KBM-7 (cell line): ENCODE measurements at places on chromosomes 1 and 21.
A peak's percentile ranks its signal among the peaks of the same experiment; 100 is the strongest.

DNA sequence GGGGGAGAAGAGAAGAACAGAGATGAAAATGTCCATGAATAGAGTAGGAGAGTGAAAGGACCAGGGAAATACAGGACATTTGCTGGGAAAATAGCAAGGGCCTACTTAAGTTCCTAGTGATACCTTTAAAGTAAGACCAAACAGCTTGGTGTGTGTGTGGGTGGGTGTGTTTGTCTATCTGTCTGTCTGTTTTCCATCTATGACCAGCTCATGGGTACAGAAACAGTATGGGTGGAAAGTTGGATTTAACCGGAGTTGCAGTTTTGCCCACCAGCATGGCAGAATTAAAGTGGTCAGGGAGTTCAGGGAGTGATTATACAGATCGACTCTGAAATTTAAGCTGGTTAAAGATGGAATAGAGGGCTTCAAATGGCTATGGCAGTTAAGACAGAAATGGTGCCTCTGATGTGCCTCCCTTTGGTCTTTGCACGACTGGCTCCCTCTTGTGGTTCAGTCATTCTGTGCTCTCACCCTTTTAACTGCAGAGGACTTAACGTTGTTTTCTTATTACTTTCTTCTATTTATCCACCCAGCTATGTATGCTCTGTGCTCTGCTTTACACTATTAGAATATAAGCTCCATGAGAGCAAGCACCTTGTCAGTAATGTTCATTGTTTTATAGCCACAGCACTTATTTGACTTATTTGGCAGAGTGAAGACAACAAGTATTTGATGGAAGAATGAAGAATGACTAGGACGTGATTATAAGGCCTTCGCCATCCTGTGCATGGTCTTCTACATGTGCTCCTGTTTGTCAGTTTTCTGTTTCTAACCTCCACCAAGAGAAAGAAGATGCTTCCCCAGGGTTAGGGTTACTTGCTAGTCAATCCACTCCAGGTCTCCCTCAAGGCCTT lies 72.7 kb upstream of the AK4 start:
- DNase-seq: peak; percentile 80

DNA sequence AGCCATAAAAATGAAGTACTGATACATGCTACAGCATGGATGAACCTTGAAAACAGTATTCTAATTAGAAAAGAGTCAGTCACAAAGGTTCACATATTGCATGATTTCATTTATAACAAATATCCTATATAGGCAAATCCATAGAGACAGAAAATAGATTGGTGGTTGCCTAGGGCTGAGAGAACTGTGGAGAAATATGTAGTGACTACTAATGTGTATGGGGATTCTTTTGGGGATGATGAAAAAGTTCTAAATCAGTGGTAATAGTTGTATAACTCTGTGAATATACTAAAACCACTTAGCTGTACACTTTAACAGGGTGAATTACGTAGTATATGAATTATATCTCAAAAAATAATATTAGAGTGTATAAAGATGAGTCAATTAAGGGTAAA lies 45.8 kb downstream of the RNF115 start:
- no peak for DNase-seq

GRCh38 chr21:16437586-16437985 lies 707.8 kb downstream of the USP25 start:
- DNase-seq: no peak

DNA sequence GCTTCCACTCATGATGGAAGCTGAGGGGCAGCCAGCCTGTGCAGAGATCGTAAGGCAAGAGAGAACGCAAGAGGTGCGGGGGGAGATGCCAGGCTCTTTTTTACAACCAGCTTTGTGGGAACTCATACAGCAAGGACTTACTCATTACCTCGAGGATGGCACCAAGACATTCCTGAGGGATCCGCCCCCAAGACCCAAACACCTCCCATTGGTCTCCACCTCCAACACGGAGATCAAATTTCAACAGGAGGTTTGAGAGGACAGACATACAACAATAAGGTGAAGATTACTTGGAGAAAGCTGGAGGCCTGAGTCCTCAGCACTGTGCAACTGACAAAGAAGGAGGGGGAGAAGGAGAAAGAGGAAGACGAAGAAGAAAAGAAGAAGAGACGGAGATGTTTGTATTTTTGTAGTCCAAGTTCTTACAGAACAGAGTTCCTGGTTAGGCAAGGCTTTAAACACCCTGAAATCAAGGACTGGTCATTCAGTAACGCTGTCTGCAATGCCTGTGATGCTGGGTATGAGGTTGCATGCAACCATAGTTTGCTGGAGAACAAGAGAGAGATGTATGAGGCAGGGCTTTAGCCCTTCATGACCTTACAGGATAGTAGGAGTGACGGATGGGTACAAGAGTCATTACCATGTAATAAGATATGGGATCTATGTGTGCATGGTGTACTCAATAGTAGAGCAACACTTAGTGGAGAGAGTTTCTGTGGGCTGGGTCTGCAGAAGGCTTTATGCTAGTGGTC lies 19.7 kb upstream of the GALNT2 start:
- DNase-seq: no peak

DNA sequence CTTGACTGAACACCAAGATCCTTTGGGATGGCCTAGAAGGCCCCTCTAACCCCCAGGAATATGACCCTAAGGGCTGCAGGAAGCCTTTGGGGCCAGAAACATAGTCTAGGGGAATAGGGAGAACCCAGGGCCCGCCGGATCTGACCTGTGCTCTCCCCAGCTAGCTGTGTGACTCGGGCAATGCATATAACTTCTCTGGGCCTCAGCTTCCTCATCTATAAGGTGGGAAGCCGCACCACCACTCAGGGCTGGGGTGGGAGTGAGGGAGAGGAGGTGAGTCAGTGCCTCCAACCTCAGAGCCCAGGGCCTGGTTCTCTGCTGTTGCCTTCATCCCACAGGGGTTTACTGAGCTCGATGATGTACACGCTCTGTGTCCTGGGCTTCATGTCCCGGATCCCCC lies 434.4 kb downstream of the PTPRU start:
- DNase-seq: no peak

DNA sequence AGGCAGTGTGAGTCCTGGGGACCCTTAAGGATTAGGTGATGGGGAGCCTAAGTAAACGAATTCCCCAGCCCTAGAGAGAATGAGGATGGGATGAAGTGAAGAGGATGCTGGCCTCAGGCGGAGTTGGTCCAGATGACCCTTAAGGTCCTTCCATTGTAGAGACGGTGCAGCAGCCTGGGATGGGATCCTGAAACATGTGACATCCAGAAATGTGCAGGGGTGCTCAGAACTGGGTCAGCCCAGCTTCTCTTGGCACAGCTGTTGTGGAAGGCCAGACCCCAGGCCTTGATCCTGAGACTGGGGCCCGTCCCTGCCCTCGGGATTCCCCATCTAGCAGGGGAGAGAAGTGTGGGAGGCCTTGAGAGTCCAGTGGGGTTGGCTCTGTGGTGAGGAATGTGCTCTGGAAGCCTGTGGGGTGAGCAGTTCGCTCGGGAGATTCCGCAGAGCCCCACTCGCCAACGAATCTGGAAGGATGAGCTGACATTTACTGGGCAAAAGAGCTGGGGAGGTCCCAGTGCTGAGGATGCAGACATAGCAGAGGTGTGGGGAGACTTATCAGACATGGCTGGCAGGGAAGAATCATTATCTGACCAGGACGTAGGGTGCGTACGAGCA lies 28.1 kb downstream of the A3GALT2 start:
- DNase-seq: no peak

DNA sequence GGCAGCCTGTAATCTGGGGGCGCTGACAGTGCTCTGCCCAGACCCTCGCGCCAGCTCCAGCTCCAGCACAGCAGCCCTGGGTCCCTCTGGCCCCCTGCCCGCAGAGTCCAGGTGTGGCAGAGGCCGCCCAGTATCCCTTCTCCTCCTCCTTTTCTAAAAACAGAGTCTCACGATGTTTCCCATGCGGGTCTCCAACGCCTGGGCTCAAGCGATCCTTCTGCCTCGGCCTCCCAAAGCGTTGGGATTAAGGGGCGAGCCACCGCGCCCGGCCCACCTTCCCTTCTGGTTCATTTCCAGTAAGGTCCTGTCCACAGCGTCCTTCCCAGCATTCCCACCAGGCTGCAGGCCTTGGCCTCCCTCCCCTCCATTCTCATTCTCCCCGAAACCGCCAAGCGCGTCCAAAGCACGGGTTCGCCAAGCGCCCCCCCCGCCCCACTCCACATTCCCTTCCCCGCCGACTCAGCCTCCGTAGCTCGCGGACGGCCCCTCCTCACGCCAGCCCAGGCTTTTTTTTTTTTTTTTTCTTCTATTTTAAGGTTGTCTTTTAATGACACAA lies 2.0 kb upstream of the PCBP3 start:
- no peak for DNase-seq

DNA sequence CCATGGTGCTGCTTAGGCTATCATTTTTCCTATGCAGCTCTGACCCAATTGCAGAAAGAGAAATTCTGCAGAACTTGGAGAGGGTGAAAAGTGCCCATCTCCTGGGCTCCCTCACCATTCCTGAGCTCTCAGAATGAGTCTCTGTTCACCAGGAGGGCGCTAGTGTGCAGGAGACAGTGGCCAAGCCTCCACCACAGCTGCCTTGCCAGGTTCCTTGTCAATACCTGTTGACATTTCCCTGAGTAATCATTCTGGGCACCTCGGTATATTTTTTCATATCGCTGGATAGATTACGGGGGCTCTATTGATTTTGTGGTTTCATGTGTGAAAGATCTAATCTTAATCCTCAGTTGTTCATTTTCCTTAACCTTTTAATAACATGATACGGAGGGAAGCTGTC lies 13.0 kb upstream of the C8B start:
- DNase-seq: no peak

DNA sequence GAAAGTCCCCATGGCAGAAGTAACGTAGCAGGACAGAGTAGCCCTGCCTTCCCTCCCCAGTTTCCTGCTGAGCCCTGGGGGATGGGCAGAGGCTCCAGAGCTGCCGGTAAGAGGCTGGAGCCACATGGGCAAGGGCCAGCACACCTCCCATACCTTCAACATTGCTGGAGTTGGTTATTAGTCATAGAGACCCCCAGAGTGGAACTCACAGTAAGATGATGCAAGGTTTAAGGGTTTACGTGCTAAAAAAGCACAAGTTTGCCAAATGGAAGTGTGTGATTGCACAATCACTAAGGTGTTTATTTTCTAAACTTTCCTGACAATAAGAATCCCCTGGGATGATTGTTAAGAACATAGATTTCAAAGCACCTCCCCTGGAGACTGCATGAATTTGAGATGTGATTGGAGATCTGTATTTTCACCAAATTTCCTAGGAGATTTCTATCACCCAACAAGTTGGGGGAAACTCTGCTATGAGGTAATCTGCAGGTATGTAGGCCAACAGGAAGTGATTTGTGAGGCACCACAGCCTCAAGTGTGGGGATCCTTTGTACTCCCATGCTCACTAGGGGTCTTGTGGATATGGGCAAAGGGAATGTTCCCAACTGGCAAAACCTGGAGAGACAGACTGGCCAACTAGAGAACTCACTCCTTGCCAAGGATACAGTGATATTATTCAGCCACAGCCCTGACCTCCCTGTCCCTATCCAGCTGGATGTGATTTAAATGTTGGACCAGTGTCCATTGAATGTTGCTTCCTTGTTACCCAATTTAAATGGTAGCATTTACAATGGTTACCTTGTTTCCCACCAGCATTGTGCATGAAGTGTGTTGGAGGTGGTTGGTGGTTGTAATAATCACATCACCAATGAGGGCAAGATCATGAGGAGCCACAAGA lies 37.1 kb upstream of the CSF1 start:
- no peak for DNase-seq

- DNase-seq: no peak
Measured at GRCh38 chr1:55466373-55466772, 251.2 kb upstream of the USP24 start.
